Stimulated activated CD4-positive, alpha-beta T cell treated with anti-CD3 and anti-CD28 coated beads, Interleukin-1b, Interleukin-23, amount 100 ng/mL, for 1 hour (primary cell): ENCODE measurements at places on chromosomes 3 and 15.

GRCh38 chr15:58313304-58313703 lies 118.5 kb upstream of the LIPC start:
- DNase-seq: no peak

DNA sequence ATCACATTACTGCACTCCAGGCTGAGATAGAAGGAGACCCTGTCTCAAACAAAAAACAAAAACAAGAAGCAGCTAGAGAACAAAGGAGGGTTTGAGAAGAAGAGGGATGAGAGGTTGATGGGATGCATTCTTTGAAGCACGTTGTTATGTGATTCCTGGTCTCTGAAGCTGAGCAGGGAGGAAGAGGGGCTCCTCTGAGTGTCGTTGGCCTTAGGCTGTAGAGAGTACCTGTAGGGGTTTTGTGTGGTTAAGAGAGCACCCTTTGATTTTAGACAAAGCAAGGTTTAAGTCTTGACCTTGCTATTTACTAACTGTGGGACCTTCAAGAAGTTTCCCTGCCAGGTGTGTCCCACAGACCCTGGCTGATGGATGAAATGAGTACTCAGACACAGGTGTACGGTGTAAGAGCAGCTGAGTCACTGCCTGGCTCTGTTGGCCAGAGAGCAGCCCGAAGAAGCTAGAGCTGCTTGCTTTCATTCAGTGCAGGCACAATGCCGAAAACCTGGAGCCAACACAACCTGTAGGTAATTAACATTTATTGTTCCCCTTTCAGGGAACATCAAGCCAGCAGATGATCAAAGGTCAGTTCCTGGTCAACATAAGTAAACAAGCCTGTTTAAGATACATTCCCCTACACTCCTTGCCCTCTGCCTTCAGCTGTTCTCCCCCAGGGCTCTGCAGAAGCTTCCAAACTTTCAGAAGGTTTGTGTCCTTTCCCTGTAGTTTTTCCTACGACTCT lies 67.2 kb downstream of the LRRK1 start:
- no peak for DNase-seq

DNA sequence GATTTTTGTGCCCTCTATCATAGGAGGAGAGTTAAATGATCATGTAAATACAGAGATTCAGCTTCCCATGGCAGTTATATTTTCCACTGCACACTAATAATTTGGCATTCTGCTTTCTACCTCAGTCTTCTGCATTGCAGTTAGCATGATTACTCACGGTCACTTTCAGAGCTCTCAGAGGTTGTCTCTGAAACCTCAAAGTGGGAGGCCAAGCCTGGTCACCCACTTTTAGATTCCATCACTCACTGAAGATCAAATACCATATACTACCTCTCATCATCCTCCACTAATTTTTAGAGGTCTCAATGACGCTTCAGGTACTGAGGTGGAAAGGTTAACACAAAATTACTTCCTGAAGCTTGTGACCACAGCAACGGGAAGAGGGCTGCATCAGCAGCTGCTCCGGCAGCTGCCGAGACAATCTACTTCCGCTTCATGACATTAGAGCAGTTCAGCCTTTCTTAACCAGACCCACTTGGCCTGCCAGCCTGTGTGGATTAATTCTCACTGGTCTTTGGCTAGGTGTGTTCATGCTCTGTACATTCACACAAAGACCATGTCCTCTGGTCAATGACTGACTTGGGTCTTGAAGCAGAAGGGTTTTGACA lies 416.4 kb upstream of the PDZRN3 start:
- no peak for DNase-seq

DNA sequence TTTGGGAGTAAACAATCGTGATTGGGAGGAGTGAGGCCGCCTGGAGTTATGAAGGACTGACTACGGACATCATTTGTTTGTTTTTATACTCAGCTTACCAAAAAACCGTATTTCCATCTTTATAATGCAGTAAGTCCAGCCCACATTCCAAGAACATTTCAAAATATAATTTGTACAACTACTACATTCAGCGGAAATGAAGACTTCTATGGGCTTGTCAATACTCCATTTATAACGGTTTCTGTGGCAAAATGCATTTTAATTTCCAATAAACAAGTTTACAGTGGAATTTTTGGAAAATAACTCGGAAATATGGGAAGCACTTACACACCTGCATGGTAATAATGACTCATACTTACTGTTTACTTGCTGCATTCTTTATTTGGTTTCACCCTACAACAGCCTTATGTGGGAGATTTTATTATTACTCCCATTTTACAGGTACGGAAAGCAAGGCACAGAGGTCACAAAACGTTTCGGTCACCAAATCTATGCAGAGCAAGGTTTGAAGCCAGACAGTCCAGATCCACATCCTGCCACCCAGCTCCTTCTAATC lies 62.3 kb downstream of the LDHAL6B start:
- no peak for DNase-seq

GRCh38 chr15:80695099-80695910 lies at the start of gene ABHD17C:
TSS of gene ABHD17C (plus strand) at chr15:80695310. CDS start at chr15:80695430, 120 bp downstream.
- peak; percentile 22 for DNase-seq

GRCh38 chr3:186787642-186788481 lies 4.5 kb downstream of the EIF4A2 start:
- DNase-seq: no peak

DNA sequence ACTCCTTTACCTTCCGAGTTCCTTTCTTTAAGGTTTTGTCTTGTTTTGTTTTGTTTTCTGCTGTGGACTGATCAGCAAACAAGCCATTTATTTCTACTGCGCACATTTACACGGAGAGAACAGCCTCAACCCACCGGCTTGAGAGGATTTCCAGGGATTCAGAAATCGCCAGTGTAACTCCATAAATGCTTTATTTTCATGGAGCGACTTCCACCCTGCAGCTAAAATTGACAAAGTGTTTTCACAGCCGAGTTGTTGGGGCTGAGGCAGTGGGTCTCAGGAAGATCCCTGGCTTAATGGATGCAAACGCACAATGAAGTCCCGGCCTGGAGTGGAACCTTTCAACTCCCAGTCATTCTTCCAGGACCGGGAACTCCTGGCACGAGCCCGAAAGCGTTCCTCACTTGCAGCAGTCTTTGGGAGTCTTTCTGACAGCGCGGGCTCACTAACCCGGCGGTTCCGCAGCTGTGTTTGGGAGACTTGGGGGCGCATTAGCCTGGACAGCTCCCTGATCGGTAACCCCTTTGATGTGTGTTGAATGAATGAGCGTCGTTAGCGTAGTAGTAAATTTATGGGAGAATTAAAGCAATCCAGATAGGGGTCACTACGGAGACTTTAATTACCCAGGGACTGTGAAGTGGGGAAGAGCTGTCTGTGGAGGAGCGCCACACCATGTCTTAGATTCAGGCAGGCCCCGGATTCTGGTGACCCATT lies 785 bp upstream of the MYRIP start:
- DNase-seq: no peak

DNA sequence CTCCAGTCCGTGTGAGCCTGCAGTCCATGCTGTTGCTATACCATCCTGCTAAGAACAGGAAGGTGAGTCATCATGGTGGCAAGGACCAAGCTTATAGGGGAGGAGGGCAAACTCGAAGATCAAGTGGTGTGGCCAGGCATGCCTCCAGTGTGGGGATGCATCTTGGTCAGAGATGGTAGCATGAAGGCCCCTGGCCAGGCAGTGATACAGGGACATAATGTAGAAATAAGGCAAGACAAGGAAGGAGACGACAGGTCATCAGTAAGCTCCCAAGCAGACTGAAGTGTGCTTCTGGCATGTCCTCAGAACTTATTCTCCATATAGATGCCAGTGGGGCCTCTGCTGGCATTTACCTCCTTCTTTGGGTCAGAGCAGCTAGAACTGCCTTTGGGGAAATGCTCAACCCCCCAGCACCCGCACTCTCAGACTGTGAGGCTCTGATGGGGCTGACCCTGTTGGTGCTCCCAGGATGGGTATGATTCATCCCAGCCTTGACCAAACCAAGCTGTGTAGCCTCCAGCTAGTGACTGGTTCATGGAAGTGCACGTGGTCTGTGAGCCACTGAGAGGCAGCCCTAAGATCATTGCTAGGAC lies 52.5 kb upstream of the ATP2B2 start:
- no peak for DNase-seq

DNA sequence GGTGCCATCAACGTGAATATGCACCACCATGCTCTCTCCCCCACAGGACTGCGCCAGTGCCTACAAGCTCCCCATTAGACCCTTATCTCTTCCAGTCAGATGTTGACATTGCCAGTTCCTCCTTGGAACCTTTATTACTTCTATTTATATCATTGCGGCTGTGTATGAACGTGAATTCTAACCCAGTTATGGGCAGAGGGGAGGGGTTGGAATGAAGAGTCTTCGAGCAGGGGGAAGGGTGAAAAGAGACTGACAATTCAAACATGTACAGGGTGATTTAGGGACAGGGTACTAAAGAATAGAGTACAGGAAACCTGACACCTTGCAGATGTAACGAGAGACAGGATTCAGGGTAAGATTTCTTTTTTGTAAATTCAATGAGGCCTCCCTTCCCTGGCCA lies 41.8 kb upstream of the ST6GAL1 start:
- no peak for DNase-seq

DNA sequence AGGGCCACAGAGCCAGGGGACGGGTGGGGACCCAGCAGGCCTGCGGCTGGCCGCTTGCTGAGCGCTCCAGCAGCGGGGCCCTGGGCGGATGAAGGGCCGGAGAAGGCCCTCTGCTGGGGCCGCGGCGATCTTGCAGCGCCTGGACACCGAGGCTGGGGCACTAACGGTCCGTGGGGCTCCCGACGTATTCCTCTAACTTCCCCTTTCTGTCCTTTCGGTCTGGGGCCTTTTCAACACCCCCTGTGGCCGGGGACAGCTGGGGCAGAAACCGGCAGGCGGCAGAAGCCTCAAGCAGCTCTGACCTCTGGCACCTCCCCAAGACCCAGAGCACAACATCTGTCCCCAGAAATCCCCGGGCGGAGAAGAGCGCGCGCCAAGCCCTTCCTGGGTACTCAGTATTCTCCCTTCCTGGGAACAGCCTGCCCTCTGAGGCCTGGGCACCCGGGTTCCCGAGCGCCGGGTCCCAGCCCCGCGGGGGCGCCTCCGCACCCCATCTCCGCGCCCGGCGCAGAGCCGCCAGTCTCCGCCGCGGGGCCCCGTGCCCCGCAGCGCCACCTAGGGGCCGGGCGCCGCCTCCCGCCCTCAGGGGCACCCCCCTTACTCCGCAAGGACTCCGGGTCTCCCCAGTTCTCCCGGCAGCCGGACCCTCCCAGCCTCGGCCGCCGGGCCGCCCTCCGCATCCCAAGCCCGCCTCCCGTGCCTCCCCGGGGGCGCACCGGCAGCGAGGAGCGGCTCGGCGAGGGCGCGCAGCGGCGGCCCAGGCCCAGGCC lies 582 bp upstream of the SLCO3A1 start:
- peak; percentile 61 for DNase-seq

DNA sequence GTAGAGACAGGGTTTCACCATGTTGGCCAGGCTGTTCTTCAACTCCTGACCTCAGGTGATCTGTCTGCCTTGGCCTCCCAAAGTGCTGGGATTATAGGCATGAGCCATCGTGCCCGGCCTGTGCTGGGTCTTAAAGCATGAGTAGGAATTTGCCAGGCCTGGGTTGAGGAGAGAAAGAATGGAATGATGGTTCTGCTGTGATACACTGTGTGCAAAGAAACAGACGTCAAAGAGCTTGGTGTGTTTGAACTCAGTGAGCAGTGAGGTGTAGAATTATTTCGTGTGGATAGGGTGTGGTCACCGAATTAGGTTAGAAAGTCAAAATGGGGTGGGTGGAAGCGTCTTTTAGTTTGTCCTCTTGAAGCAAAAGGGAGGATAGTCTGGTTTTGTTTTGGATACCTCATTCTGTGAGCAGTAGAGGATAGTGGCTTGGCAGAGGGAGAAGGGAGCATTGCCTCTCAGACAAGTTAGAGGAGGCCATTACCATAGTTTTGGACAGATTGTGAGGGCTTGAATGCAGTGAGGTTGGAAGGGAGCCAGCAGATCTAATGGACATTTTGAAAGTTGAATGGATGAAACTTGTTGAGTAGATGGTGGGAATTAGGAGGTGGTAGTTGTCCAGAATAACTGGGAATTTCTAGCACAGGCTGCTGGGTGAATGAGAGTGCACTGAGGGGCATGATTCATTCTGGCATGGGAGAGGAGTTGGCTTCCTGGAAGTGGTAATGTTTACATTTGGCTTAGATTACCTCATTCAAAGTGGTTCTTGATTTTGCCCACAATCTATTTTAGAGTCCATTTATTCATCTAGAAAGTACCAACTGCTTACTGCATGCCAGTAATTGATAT lies 27.2 kb downstream of the AKAP13 start:
- DNase-seq: no peak

- no peak for DNase-seq
Observed at GRCh38 chr3:78633626-78634025, 1134.2 kb downstream of the ROBO1 start.

DNA sequence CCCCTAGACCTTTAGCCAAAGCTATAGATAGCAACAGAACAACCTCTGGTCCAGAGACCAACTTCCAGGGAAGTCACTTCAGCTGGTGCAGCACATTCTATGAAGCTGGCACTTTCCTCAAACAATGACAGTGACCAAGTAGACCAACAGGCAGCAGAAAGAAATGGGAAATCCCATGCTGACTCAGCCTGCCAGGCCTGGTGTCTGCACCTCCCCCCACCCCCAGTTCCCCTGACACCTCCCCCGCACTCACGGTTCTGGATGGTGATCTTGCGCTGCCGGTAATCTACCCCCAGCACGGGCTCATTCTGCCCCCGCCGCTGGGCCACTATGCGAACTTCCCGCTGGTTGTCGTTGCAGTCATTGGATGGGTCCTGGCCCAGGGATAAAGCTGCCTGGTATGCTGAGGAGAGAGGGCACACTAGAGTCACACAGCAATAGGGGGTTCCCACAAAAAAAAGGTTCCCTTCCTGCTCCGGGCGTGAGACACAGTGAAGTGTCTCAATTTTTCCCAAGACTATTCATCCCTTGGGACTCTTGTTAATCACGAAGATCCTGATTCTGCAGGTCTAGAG lies 17.0 kb downstream of the ILDR1 start:
- no peak for DNase-seq

DNA sequence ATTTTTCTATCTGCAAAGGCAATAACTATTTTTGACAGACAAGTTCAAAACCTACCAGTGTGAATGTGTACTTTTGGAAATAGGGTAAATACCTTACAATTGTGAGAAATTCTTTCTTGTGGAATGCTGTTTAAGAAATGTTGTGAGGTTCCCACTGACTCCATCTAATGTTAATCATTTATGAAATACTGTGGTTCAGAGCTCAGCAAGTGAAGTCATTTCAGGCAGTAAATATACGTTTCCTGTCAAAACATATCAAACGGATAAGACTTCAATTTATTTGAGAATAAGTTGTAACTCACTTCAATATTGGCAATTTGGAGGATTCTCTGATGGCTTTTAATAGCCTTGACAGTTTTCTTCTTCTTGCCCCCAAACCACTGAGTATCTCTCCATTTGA lies 16.4 kb downstream of the TAFA4 start:
- DNase-seq: no peak

- no peak for DNase-seq
Observed at GRCh38 chr3:127786353-127787070, 35.8 kb downstream of the MGLL start.

DNA sequence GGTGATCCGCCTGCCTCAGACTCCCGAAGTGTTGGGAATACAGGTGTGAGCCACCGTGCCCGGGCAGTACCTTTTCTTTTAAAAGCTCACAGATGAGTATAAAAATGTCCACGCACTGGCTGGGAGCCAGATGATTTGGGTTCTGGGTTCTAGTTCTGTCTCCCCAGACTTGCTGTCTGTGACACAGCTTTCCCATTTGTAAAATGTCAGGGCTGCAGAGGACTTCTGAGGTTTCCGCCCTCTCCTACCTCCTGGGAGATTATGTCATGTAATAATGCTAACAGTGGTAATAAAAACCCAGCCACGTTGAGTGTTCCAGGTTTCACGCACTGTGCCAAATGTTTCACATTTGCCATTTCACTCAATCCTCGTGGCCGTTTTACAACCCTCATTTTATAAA lies 1.3 kb upstream of the PPP4R2 start:
- DNase-seq: no peak

- DNase-seq: no peak
Observed at GRCh38 chr3:101643861-101644613, 32.9 kb downstream of the ZBTB11 start.
